ENCODE measurements at places on chromosomes 2 and 18.

- no peak for DNase-seq
Measured at GRCh38 chr2:237411683-237412423, 2.1 kb downstream of the COL6A3 start.

GRCh38 chr2:9141706-9142460 lies 64.7 kb upstream of the ASAP2 start:
- DNase-seq: no peak

DNA sequence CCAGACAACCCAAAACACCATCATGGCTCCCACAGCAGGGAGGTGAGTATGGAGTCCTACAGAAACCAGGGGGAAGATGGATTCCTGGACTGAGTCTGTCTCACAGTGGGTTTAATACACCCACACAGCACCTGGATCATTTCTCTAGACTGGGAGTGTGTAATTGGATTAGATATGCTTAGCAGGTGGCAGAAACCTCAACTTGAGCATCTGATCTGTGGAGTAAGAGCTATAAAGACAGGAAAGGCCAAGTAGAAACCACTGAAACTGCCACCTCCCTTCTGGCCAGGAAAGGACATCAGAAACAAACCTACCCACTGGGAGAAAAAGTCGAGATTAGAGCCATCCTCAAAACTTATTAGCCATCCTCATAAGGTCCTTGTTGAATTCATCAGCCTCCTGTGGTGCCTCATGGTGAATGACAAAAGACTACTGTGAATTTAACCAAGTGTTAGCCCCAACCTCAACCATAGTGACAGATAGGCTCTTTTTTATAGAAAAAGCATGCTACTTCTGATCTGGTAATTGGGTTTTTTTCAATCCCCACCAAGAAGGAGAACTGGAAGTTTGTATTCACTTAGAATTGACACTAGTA lies 28.1 kb upstream of the CHST9 start:
- no peak for DNase-seq

- DNase-seq: no peak
Measured at GRCh38 chr2:217335341-217335966, 475.6 kb upstream of the TNP1 start.

DNA sequence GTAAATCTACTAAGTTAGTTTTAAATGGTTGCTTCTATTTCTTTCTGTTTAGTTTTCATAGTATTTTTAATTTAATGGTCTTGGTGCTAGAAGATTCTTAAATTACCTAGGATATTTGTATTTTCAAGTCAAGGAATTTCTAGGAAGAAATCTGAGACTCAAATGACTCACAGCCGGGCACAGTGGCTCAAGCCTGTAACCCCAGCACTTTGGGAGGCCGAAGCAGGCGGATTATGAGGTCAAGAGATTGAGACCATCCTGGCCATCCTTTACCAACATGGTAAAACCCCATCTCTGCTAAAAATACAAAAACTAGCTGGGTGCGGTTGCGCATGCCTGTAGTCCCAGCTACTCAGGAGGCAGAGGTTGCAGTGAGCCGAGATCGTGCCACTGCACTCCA lies 95.5 kb downstream of the C2orf74 start:
- no peak for DNase-seq

- DNase-seq: no peak
Measured at GRCh38 chr2:127063701-127064590, 43.0 kb downstream of the BIN1 start.

GRCh38 chr2:1997409-1997808 lies 253.1 kb upstream of the PXDN start:
- no peak for DNase-seq

DNA sequence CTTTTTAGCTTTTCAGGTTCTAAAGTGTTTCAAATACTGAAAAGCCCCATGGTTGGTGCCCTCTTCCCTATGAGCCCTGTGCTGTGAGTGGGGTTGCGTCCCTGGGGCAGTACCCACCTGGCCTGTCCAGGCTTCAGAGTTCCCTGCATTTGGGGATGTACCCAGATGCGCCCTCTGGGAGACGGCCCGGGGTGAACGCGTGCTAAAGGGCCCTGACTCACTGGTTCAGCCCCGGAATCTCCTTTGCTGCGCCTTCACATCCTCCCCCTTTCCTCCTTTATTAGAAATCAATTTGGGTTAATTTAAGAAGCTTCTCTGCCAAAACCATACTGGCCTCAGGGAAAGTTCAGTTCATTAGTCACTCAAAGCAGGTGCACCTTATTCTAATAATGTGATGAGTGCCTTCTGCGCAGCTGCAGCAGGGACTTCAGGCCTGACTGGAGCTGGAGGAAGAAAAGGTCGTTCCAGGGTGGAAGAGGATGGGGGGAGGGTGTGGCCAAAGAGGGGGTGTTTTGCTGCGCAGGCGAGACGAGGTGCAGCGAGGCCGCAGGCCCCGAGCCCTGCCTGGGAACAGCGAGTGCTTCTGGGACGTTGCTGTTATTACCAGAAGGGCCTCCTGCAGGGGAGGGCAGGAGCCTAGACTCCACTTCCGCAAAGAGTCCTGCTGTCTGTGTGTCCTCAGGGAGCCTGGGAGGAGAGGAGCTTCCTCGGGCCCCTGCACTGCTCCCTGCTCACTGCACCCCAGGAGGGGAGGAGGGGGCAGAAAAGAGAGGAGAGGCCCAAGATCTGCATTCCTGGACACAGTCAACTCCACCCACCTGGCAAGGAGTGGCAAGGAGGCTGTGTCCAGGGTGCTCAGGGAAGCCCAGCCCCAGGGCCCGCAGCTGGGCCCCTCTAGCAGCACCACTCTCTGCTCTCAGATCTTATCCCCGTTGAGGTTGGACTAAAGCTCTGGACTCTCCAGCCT lies 223.2 kb upstream of the PXDN start:
- no peak for DNase-seq

DNA sequence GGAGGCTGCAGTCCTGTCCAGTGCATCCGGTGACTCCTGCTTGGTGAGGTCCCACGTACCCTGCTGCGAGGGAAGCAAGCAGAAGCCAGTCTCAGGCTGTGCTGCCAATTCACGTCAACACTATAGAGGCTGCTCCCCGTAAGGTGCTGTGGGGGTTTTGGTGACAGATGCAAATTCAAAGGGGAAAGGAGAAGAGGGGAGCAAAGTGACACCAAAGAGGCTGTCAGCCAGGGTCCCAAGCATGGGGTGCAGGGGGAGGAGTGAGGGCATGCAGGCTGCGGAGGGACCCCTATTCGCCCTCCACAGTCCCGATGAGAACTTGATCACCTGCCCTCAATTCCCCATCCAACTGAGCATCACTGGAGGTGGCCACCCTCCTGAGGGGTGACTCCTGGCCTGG lies 179.4 kb upstream of the HS6ST1 start:
- no peak for DNase-seq

DNA sequence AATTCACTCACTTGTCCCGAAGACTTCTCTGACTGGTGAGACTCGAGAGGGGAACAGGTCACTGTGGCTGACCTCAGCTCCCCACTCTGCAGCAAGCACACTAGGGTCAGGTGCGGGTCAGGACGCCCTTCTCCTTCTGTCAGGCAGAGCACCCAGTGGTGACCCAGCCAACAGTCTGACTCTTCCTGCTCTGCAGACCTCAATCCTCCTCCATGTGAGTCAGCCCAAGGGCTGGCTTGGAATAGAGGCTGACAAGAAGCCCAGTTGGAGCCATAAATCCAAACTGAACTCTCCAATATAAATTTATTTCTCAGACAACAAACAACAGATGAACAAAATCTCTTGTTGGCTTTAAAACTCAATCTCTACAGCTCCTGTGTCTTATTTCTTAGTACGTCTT lies 253.1 kb downstream of the SH3BP4 start:
- DNase-seq: no peak

DNA sequence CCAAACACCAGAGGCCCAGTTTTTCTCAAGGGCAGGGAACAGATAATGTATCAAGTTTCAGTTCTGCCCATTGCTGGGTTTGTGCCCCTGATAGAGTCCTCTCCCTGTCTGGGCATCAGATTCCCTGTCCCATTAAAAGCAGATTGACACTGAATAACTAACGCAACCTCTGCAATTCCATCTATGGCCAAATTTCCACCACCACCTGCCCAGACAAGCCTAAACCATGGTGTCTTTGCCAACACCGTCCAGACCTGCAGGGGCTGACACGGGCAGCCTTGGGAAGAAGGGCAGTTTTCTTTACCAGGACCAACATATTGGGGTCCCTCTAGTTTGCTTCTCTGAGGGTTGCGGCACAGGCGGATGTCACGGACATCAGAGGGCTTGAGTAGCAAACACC lies 26.4 kb upstream of the PAX8 start:
- DNase-seq: no peak

DNA sequence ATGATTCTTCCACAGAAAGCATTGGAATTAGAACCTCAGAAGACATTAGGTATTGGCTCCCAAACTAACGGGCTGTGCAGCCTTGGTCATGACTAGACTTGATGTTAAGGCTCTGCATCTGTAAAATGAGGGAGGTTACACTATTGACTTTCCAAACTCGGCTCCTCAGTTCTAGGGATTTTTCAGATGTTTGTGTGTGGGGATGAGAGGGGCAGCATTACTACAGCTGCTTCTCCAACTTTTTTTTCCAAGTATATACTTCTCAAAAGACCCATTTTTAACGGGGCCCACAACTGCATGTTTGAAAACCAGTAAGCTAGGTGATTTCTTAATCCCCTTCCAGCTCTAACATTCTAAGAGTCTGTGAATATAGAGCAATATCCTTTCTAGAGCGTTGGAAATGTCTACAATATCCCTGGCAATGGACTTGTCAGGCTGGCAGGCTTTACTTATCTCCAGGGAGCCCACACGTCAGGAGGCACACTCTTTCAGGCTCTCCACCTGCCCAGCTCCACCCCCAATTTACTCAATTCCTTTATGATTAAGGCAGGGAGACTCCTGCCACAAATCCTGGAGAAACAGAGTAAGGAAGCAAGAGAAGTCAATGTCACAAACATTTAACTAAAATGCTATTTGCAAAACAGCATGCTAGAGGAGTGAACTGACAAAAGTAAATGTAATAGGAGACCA lies 844 bp upstream of the MPV17 start:
- DNase-seq: peak; percentile 38

- DNase-seq: no peak
Measured at GRCh38 chr2:215797676-215798075, 215.7 kb downstream of the MREG start.

GRCh38 chr2:162245061-162245460 lies 1.8 kb upstream of the FAP start:
- no peak for DNase-seq

GRCh38 chr2:127580167-127581049 lies 44.9 kb downstream of the MYO7B start:
- no peak for DNase-seq

DNA sequence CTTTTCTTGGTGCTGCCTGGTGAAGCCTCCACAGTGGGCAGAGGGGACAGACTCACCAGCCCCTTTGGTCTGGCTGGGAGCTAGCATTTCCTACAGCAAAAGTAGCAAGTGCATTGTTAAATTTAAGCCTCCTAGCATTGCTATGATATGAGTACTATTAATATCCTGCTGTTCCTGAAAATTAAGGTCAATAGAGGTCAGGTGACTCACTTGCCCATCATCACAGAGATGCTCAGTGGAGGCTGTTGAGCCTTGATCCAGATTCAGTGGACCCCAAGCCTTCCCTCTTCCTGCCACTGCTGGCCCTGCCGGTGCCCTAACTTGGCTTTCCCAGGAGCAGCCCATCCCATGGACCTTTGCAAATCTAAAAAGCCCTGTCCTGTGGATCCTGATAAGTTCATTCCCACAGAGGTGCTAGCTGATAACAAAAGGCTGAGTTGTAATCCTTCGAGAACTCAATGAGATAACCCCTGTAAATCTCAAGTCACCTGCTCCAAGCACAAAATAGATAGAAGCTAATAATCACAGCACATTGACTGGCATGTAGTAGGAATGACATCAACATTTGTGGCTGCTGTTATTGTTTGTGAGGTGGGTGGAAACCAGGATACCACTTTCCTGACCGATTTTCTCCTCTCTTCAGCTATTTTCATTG lies 84.4 kb downstream of the THNSL2 start:
- DNase-seq: no peak

Data from NCI-H2171 treated with DMSO at 0.1 percent for 48 hours (cell line).